ENCODE measurements at places on chromosomes 6 and 20.

GRCh38 chr6:52518279-52518945 lies 58.4 kb downstream of the TRAM2 start:
- no peak for DNase-seq

GRCh38 chr6:34280216-34280615 lies 31.4 kb upstream of the SMIM29 start:
- no peak for DNase-seq

DNA sequence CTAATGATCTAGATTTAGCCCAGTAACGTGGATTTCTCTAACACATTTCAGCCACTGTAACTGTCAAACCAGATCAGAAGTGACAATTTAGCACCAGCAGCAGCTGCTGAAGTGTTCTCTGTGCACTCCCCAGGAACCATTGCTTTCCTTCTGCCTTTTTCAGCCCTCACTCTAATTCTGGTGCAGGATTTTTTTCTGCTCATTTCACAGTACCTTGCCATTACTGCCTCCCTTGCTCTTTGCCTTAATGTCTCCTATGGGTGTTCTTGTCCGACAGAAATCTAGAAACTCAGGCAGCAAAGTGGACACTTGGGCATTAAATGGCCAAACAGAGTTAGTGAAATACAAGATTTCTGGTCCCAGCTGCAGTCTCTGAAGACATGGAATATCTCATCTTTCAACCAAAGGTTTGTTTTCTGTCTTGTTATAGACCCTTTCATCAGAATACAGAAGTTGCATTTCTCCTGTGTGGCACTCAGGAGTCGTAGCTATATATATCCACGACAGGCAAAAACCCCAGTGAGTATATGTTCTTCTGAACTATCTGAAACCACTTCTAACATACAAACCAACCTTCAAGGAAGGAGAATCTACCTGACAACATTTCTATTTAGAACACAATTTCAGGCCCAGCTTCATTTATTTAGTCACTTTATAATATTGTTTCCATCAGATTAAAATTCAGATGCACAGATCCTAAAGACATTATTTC lies 92.9 kb downstream of the THEMIS start:
- DNase-seq, result no peak

- DNase-seq, result no peak
These were observed 93.2 kb downstream of the IRF4 start for GRCh38 chr6:484746-485145.

DNA sequence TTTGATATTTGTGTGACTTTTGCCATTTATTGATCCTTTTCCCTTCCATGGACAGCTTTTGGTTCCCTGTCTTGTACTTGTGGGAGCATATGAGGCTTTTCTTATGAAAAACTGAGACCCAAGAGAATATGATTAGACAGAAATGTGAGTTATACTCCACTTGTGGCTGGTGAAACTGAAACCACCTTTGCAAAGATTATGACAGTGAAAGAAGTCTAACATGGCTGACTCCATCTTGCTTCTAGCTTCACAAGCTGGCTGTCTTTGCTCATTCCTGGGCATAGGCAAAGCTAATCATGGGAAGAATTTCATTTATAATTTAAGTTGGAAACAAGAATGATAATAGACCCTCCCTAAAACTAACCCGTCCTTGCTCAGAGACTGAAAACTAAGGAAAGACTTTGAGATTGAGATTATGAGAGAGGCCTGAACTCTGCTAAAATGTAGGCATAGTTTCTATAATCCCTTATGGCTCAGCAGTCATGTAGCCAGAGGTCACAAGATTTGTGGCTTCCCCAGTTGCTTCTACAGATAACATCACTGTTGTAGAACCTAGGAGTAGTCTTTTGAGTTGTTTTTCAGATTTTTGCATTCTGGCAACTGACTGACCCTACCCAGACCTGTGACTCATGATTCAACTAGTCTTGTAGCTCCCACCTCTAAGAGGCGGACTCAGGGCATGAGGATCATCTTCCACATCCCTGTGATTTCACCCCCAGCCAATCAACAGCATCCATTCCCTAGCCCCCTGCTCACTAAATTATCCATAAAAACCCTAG lies 50.9 kb upstream of the CD2AP start:
- DNase-seq, result no peak

GRCh38 chr6:143165315-143165855 lies 104.7 kb downstream of the AIG1 start:
- no peak for DNase-seq

- DNase-seq, result peak; percentile 65
These were observed 17.4 kb upstream of the TBC1D22B start for GRCh38 chr6:37239950-37240713.

- peak; percentile 31 for DNase-seq
These were observed 88.0 kb downstream of the METTL24 start for GRCh38 chr6:110270165-110270564.

- no peak for DNase-seq
These were observed 47.6 kb downstream of the CHD6 start for GRCh38 chr20:41570557-41570956.

GRCh38 chr6:16286151-16286522 lies 47.8 kb downstream of the GMPR start:
- DNase-seq, result peak; percentile 78

GRCh38 chr6:127900935-127901334 lies at the start of gene THEMIS:
Gene THEMIS, minus strand, starts transcription at chr6:127901058. Its CDS starts 126 bp downstream, at chr6:127900932.
- DNase-seq, result no peak

GRCh38 chr20:2746636-2747265 lies 53.7 kb downstream of the CPXM1 start:
- DNase-seq, result no peak

GRCh38 chr6:146923205-146923833 lies 280.9 kb upstream of the STXBP5 start:
- DNase-seq, result no peak

GRCh38 chr20:38671186-38671585 lies 53.1 kb upstream of the SLC32A1 start:
- no peak for DNase-seq

DNA sequence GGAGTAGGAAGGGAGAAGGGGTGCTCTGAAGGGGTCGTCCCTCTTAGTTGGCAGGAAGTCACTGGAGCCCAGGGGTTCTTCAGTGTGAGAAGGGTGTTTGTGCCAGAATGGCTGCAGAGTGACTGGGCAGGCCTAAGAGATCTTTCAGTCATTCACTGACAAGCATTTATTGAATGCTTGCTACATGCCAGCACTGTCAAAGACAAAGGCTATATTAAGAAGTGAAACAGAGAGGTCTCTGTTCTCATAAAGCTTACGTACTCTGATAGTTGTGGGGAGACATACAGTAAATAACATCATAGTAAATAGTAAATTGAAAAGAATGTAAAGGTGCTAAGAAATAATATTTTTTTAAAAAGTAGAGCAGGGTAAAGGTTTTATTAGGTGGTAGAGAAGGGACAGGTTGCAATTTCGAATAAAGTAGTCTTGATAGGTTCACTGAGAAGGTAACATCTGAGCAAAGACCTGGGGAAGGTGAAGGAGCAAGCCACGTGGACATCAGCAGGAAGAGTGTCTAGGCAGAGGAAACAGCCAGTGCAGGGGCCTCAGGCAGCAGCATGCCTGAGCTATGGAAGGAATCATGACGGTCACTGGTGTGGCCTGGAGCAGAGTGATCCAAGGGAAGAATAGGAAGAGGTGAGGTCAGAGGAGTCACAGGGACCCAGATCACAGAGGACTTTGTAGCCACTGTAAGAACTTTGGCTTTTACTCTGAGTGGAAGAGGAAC lies 36.3 kb upstream of the RNF8 start:
- DNase-seq, result no peak

- peak; percentile 40 for DNase-seq
These were observed 28.8 kb upstream of the SYNJ2 start for GRCh38 chr6:157952861-157953351.

DNA sequence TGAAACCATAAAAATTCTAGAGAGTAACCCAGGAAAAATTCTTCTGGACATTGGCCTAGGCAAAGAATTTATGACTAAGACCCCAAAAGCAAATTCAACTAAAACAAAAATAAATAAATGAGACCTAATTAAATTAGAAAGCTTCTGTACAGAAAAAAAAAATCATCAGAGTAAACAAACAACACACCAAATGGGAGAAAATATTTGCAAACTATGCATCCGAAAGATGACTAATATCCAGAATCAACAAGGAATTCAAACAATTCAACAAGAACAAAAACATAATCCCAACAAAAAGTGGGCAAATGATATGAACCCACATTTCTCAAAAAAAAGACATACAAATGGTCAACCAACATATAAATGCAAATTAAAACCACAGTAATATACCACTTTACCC lies 242.6 kb upstream of the CDYL start:
- DNase-seq, result no peak

GRCh38 chr20:7883309-7883708 lies 56.9 kb downstream of the HAO1 start:
- DNase-seq, result no peak

- DNase-seq, result no peak
These were observed 12.1 kb upstream of the SUMO4 start for GRCh38 chr6:149387779-149388512.

GRCh38 chr6:16136621-16137450 lies 8.0 kb downstream of the MYLIP start:
- DNase-seq, result peak; percentile 76

DNA sequence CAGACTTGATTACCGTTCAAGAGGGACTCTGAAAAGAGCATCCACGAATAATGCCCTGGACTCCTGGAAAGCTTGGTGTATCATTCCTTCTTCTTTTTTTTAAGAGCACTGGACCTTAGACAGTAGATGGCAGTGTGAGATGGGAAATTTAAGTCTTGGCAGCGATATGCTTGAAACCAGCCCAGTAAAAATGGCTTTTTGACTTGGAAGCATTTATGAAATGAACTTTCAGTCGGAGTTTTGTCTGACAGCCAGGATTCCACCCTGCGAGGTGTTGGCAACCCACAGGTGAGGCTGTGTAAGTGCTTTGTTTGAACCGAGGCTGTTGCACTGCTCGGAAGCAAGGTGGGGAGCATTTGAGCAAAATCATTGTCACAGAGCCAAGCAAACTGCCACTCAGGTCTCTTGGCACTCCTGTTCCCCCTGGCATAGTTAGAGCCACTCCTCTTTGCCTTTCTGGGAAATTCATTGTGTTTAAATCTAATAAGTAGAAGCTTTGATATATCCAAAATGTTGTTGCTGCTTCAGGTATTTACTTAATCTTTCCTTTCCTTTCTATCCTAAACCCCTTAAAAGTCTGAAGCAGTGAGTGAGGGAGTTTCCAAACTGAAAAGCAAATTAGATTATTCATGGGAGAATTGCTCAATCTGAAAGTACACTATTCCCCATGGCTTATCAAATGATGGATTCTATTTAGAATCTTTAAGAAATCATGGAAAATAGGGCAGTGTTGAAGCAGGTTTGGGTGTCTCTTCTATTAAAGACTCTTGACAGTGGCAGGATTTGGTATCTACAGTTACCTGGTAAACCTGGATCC lies 272.8 kb upstream of the SLC35B3 start:
- no peak for DNase-seq

DNA sequence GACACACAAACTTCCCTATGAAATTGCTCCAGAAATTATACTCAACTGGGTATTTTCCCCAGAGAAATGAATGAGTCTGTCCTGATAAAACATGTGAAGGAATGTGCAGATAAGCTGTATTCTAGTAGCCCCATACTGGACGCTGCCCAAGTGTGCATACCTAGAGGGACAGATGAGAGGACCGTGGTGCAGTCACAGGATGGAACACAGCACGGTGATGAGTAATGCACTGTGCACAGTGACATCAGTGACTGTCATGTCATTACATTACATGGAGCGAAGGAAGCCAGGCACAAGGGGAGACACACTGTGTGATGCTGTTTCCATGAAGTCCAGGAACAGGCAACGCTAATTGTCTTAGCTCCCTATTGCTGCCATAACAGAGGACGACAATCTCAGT lies 155.5 kb downstream of the CDH4 start:
- no peak for DNase-seq

DNA sequence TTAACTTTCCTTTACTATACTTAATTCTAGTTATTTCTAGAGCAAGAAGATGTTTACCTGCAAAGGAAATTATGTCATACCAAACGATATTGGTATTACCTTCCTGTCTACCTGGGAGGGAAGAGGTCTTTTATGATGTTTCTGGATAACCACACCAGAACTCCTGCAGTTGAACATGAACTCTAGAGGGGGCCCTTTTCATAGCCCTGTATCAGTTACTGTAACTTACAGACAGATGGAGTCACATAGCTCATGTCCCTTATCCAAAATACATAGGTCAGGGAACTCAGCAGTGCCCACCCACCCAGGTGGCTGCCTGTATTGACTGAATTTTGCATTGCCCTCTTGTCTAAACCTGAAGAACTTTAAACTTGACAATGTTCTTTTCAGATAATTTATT lies 35.1 kb upstream of the MYL9 start:
- DNase-seq, result no peak

DNA sequence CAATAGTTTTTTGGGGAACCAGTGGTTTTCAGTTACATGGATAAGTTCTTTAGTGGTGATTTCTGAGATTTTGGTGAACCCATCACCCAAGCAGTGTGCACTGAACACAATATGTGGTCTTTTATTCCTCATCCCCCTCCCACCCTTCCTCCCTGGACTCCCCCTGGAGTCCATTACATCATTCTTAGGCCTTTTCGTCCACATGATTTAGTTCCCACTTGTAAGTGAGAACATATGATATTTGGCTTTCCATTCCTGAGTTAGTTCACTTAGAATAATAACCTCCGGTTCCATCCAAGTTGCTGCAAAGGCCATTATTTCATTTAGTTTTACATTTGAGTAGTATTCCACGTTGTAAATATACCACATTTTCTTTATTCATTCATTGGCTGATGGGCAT lies 28.3 kb downstream of the RPP40 start:
- DNase-seq, result no peak
